ENCODE measurements at places on chromosomes 12 and 14. TPM values are rescaled to one million over a fixed set of nuclear protein-coding genes. Genes with fewer than 3 reads are reported as not detected.
A peak's percentile ranks its signal among the peaks of the same experiment; 100 is the strongest.

The GPD1 gene
- not detected for total RNA-seq

- DNase-seq, result no peak
Measured at GRCh38 chr12:51406290-51406689, 15.1 kb upstream of the GALNT6 start.

DNA sequence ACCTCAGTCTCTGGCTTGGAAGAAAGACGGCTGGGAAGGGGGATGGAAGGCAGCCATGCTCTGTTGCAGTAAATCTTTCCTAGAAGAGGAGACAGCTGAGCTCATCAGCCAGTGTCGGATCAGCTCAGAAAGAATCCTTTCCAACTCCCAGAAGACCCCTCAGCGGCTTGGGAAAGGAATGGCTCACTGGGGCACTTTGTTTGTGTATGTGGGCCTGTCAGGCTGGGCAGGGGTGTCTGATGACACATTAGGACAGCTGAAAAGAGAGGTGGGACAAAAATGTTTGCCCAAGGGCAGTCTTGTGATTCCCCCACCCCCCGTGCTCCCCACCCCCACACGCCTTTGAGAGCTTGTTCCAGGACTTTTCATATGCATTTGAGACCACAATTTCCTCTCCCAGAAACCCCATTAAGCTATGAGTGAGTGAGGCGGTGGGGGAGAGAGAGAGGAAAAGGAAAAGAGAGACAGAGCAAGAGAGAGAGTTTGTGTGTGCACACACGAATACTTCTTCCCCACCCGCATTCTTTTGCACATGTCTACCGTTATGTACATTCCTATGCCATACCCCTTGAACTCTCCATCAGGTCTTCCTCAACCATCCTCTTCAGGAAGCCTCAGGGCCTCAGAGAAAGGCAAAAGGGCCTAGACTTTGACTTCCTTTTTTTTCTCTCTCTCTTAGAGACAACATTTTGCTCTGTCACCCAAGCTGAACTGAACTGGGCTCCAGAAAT lies 198.9 kb downstream of the ZFP36L1 start:
- peak; percentile 73 for DNase-seq

GRCh38 chr12:117361347-117361751 lies at the start of gene NOS1:
NOS1 (minus strand) TSS chr12:117361626; CDS start chr12:117331069, 30,557 bp downstream.
- DNase-seq, result no peak

The TAS2R7 gene
- total RNA-seq, result not detected
